ENCODE measurements at places on chromosomes 1 and 21.

GRCh38 chr1:227937031-227937837 lies 10.5 kb downstream of the WNT9A start:
- no peak for DNase-seq

DNA sequence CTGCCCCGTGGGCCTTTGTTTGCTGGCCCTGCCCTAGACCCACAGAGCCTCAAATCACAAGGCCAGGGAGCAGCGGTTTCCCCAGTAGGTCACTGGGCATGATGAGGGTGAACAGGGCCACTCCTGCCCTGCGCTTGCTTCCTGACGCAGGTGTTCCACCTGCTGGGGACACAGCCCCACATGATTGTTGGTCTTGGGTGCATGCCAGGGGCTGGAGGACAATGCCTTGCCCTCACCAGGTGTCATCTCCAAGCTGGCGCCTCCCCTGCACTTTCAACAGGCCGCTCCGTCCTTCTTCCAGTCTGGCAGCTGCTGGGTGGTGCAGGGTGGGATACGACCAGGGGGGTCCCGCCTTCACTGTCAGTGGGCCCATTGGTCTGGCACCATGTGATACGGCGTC lies 24.3 kb downstream of the IL10RB start:
- no peak for DNase-seq

DNA sequence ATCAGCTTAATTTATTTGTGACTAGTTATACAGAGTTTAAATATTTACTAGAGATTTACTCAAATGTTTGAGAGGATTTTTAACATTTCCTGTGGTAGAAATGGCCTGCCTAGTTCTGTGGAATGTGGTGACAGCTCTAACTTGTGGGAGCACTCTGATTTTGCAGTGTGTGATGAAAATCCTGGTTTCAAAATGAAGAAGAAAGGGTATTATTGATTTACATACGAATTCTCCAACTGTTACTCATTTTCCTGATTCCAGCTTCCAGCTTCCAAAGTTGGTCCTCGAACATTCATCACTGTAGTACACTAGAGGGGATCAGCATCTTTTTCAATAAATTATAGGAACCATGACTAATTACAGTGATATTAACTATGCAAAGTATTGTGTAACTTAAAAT lies 462.7 kb upstream of the PKN2 start:
- no peak for DNase-seq

DNA sequence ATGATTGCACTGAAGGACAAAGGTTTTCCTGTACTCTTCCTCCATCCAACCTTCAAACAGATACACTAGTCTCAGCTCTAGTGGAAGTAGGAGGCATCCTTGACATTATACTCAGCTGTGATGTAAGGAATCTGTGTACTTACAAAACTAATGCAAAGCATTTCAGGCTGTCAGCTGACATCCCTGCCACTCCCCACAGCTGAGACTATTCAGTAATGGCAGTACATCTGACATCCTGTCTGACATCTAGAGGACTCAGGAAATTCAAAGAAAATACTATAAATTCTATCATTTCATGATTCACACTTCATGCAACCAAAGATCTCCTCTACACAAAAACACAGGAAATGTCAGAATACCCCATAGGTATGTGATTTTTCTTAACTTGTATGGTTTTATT lies 325.8 kb downstream of the SMYD3 start:
- DNase-seq: no peak

DNA sequence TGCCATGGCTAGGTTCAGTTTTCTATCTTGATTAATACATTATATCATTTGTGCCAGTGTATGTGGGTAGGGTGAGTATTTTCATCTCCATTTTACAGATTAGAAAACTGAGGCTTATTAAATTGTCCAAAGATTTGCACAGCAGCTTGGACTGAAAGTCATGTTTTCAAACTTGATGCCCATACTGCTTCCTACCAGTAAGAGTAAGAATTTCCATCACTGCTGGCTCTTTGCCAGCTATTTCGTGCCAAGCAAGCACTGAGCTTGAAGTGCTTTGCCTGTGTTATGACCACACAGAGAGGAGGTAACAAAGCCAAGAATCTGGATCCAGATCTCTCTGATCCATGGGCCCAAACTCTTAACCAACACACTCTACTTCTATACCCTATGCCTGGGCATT lies 295.0 kb downstream of the VAV3 start:
- DNase-seq: no peak

DNA sequence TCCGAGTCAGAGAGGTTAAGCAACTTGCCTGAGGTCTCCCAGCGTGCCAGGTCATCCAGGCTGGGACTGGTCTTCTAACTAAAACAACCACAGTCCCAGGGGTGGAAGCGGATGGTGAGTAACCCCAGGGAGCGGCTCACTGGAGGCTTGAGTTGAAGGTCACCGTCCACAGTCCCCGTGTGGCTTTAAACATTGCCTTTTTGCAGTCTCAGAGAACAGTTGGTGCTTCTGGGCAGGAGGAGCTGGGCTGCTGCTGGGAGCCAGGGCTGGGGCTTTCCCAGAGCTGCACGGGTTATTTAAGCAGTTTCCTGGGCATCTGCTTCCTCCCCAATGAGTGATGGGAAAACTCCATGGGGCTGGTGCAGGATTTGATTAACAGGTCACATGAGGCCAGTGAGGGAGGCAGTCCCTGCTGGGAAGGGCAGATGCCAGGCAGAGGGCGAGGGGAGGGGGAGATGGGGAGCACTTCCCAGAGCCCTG lies 12.3 kb downstream of the ARHGEF10L start:
- DNase-seq: no peak
